ENCODE measurements at places on chromosomes 4 and X.

DNA sequence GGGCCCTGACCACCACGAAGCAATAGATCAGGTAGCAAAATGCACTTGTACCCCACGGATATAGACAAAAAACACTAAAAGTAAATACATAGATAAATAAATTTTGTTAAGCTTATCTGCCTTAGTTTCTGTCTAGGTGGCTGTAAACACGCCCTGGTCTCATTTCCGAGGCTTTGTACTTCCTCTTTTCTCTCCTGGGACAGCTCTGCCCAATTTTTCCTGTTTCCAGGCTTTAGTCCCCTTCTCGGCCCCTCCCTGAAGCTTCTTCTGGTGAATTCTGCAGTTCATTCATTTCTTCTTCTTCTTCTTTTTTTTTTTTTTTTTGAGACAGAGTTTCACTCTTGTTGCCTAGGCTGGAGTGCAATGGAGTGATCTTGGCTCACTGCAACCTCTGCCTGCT lies 73.4 kb upstream of the STOX2 start:
- no peak for DNase-seq

GRCh38 chr4:124573056-124573455 lies 139.5 kb downstream of the ANKRD50 start:
- DNase-seq: no peak

DNA sequence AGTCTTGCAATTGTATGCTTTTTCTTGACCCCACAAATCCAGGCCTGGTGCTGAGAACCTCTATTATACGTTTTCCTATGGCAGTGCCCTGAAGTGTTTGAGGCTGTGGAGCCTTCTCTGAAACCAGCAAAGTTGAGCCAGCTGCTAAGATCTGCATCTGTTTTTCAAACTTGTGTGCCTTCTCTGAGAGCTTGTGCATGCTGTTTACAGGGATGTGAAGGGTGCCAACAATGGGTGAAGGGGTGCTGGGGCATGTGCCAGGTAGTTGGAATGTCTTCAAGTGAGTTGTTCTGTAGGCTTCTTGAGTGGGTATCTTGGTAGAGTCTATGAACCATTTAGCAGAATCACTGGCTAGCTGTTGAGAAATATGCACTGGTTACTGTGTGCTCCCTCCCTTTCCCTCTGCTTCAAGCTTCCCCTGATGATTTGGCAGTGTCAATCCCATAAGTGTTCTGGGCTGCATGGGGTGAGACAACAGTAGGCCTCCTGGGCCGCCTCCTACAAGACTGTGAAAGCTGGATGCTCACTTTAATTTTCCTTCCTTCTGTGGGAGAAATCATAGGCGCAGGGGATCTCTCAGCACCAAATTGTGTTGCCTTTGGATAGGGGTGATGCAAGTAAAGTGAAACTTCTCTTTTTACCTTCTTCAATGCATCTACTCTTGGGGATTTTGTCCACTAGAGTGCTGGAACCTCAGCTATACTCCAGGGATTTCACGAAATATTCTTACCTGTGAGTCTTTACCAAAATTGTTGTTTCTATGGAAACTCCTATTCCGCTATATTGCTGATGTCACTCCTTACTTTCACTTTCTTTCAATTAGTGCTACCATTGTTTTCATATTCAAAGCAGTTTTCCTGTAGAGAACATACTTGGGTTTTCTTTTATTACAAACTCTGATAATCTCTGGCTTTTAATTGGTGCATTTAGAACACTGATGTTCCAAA lies 30.0 kb downstream of the ITM2A start:
- DNase-seq: no peak

DNA sequence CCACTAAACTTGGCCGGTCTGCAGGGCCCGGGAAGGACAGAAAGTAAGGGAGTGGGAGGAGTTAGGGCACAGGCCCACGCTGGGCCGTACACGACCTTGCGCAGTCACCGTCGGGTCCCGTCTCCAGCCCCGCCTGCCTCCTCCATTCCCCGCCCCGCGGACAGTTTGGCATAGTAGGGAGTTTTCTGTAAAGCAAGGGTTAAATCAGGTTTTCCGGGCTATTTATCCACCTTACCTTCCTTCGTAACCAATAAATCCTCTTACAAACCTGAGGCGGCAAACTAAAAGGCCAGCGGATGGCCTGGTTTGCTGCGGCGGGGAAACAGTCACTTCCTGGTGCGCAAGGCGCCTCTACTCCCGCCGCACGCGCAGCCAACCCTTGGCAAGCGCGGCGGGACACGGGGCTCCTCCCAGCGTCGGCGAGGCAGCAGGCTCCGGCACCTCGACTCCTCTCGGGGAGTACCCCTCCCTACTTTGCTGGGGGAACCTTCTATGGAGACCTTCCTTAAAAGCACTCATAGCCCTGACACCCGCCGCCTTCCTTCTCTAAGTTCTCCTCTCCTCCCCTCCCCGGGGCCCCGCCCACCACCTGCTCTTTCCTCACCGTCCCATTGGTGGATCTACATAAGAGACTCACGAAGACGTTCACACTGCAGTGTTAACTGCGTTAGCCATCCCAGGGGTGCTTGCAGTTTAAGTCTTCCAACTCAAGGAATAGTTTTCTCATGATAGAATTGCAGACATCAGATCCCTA lies at the start of gene TRMT2B:
TRMT2B (minus strand) TSS at position 563 of the 754 bp plus-strand sequence. CDS start 9,822 bp downstream, outside the sequence.
- DNase-seq: peak; percentile 41

- peak; percentile 72 for DNase-seq
Observed at GRCh38 chr4:6250235-6250983, 19.2 kb upstream of the WFS1 start.

GRCh38 chrX:11386001-11386523 lies 92.8 kb downstream of the AMELX start:
- DNase-seq: no peak

DNA sequence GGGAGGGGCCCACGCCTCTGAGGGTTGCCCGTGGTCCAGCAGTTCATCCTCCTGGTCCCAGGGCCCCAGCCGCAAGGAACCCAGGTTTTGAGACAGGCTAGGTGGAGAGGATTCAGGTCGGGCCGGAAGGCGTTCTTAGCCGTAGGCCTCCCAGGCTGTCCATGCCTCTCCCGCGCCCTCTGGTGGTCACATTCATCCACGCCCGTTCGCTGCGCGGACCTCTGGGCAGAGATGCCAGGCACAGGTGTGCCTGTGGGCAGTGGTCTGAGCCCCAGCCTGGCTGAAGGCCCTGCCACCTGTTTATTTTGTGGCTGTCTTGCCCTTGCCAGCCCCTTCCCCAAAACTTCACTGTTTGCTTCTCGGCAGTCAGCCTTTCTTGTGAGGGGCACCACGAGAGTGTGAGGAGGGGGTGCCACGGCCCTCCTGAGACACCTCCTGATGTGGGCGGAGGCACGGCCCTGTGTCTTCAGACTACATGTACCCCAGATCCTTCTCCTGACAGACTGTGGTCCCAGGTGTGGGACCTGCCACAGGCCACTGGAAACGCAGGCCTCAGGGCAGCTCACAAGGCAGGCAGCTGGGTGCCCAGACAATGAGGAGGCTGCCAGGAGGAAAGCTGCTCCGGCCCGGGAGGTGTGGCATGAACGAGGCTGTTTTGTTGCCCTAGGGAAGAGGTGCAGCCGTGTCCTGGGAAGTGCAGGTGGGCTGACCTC lies 5.0 kb downstream of the UVSSA start:
- peak; percentile 82 for DNase-seq

DNA sequence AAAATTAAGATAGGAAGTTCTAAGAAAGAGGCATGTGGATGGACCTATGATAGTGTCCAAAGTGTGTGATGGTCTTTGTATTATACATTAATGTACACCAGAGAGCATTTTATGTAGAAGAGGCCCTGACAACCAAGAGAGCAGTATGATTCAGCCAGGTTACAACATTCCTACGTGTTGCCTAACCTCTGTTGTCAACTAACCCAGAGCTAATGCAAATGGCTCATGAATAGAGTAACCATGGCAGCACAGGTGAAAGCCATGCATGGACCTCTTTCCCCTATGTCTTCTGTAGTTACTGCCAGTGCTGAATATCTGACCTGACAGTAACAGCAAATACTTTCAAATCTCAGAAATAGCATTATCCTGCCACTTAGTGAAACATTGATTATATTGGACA lies 255.6 kb downstream of the NDST4 start:
- no peak for DNase-seq

DNA sequence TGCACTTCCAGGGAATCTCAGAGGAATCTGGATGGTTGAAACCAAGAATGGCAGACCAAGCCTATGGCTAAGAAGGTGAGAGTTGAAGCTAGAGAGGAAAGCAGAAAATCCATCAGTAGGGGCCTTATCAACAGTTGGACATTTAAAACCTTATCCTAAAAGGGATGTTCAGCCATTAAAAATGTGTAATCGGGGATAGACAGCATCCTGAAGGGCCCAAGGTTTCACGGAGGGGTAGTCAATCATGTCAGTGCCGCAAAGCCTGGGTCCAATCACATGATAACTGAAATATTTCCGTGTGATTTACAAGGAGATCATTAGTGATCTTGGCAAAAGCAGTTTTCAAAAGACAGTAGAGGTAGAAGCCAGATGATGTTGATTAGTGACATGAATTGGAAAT lies 61.9 kb upstream of the ELOVL6 start:
- DNase-seq: no peak

DNA sequence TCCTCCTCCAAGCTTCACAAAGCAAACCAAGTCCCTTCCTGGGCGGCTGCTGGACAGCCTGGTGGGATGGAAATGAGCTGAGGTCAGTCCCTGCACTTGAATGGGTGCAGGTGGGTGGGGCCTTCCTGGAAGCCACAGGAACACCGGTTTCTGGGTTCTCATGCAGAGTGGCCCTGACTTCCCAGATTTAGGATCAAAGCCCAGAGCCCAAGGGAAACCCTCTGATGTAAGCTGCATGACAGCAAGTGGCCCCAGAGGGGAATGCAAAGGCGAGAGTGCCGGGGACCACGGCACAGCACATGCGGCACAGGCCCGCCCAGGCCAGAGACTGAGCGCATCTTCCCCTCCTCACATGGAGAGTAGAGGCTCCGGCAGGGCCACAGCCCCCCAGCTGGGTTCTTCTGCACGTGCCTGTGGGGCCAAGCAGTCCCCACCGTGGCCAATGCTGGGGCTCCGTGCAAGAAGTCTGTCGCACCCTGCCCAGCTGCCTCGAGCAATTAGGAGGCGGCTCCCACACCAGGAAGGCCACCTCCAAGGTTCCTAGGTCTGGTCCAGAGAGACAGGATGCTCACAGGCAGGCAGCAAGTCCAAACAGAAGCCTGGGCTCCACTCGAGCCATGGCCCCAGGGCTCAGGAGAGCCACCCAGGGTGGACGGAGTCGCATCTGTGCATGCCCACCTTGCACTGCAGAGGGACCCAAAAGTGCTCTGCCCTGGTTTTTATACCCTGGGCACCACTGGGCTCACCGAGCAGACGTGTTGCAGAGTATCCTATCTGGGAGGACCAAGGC lies 83.0 kb downstream of the HTRA3 start:
- no peak for DNase-seq

All from HTR-8/SVneo (cell line).